ENCODE measurements at places on chromosomes 7 and 10.
A peak's percentile ranks its signal among the peaks of the same experiment; 100 is the strongest.

- no peaks in the 10 kb centered on the region for H3K27me3 ChIP-seq
- no peak overlapping the region for H3K27ac ChIP-seq
- H3K4me3 ChIP-seq: no peak overlapping the region
- peaks cover 10% of the 10 kb centered on the region for H3K36me3 ChIP-seq
Measured at GRCh38 chr7:138581065-138581464, 120.1 kb downstream of the SVOPL start.

DNA sequence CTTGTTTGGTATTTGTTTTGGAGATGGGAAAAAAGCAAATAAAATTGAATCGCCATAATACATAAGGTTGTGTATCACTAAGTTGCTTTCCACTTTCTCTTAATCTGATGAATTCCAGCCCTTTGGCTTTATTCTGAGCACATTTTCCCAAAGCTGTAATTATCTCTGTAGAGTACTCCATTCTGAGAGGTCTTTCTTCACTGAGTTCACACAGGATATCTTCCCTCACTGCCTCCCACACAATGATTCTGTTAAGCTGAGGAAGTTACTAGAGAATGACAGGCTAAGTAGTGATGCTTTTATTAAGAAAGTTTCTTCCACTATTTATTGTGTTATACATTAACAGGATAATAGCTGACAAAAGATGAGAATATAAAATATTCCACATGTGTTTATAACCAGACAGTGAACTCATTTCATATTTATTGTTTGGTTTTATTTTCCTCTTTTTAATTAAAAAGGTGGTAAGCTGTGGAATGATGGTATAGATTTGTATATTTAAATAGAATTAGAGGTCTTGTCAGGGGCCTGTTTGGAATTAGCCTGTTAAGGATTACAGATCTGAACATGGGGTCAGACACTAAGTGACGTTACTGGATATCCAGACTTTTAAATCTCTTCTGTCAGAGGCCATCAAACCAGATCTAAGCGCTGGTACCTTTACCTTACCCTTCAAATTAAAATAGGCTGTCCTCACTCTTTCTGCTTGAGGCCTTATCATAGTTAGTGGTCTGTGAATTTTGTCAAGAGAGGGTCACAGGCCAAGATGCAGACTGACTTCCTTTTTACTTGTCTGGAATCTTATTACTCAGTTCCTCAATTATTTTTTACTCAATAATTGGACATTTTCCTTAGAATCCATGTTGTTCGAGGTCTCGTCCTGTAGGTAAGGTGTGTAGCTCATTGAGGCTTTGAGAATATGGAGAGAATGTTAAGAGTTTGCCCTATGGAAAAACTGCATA lies 8.4 kb downstream of the PLXDC2 start:
- no peaks in the 10 kb centered on the region for H3K27me3 ChIP-seq
- no peak for DNase-seq
- H3K36me3 ChIP-seq: no peaks in the 10 kb centered on the region
- no peaks in the 10 kb centered on the region for H3K4me1 ChIP-seq
- no peak overlapping the region for H3K4me3 ChIP-seq

DNA sequence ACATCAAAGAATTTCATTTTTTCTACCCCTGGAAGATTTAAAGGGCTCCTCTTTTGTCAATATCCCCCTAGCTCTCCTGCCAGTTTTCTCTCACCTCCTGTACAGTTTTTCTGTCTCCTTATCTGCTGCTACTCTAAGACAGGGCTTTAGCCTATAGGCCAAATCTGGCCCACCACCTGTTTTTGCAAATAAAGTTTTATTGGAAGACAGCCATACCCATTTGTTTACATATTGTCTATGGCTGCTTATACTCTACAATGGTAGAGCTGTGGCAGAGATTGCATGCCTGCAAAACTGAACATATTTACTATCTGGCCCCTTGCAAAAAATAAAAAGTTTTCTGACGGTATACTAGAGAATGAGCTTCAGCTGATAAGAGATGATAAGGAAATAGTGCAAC lies 37.4 kb upstream of the GARS1 start:
- H3K4me1 ChIP-seq: no peaks in the 10 kb centered on the region
- no peaks in the 10 kb centered on the region for H3K27me3 ChIP-seq
- H3K27ac ChIP-seq: no peak overlapping the region
- no peak for DNase-seq
- no peak overlapping the region for H3K4me3 ChIP-seq
- no peaks in the 10 kb centered on the region for H3K36me3 ChIP-seq

DNA sequence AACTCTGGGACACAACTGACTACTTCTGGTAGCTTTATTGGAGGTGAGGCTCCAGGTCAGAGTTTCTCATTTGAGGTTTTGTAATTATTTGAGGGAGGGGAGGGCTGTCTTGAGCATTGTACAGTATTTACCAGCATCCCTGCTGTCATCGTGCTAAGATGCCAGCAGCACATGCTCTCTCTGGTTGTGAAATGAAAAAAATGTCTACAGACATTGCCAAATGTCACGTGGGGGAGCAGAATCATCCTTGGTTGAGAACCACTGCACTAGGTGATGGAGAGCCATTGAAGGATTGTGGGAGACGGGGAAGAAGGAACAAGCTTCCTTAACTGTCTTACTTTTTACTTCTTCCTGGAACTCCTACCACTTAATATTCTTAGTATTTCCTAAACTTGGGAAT lies 5.0 kb downstream of the SEPTIN7 start:
- no peaks in the 10 kb centered on the region for H3K36me3 ChIP-seq
- no peak overlapping the region for H3K4me3 ChIP-seq
- peaks cover 13% of the 10 kb centered on the region for H3K4me1 ChIP-seq
- no peak for DNase-seq

DNA sequence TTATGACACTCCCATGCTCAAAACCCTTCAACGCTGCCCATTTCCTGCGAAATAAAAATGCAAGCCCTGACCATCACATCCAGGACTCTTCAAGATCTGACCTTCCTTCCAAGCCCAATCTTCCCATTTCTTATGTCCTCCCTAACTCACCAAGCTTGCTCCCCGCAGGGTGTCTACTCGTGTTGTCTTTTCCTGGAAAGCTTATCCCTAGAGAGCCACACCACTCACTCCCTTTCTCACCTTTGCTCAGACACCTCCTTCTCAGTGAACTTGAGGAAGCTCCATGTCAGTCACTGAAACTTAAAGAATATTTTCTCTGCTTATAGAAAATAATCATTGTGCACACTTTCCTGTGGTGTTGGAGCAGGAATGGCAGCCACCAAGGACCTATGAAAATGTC lies 54.4 kb upstream of the CACNB2 start:
- no peaks in the 10 kb centered on the region for H3K36me3 ChIP-seq
- H3K27me3 ChIP-seq: peaks cover 24% of the 10 kb centered on the region
- no peaks in the 10 kb centered on the region for H3K4me1 ChIP-seq
- no peak overlapping the region for H3K4me3 ChIP-seq
- H3K27ac ChIP-seq: no peak overlapping the region
- no peak for DNase-seq

- H3K27ac ChIP-seq: no peak overlapping the region
- H3K4me3 ChIP-seq: no peak overlapping the region
- no peaks in the 10 kb centered on the region for H3K27me3 ChIP-seq
- no peak for DNase-seq
- H3K4me1 ChIP-seq: peaks cover 14% of the 10 kb centered on the region
- peaks cover 51% of the 10 kb centered on the region for H3K36me3 ChIP-seq
Measured at GRCh38 chr10:48475943-48476278, 129.0 kb downstream of the ARHGAP22 start.

DNA sequence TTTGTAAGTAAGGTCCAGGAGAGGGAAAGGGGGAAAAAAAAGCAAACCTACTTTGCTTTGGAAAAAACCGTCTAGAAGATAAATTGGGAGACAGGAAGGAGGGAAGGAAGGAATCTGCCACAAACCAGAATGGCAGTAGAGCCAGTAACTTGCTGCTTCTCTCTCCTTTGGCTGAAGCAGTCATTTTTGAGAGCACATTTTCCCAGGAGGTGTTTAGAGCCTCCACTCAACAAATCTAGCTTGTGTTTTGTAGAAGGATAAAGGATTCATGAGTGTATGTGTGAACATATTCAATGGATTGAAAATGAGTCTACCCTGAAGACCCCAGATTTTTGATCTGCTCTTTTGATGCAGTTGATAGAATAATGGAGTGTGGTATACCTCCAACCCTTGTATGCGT lies 2.6 kb downstream of the NRG3 start:
- H3K4me3 ChIP-seq: no peak overlapping the region
- H3K27ac ChIP-seq: no peak overlapping the region
- peaks cover 23% of the 10 kb centered on the region for H3K27me3 ChIP-seq
- H3K4me1 ChIP-seq: no peaks in the 10 kb centered on the region
- no peaks in the 10 kb centered on the region for H3K36me3 ChIP-seq

GRCh38 chr10:100881556-100882213 lies 31.1 kb upstream of the SLF2 start:
- peak overlapping the region; percentile 35 for H3K4me3 ChIP-seq
- peaks cover 4% of the 10 kb centered on the region for H3K27me3 ChIP-seq
- no peaks in the 10 kb centered on the region for H3K36me3 ChIP-seq
- H3K27ac ChIP-seq: peak overlapping the region; percentile 71

DNA sequence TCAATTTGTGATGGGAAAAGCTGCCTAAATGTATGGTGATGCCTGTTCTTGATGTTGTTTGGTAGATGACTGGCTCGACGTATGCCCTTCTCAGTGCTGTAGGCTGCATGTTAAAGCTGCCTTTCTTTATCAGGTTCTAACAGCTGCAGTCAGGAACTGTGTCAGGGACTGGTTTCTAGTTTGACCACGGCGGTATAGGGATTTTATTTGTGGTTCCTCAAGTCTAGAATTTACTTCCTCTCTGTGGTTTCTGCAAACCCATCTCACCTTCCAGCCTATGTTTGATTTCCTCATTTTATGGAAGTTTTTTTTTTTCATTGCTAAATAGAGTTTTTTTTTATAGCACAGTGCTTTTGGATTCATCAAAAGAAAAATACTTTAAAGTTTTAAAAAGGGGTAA lies 26.5 kb downstream of the LMTK2 start:
- no peaks in the 10 kb centered on the region for H3K27me3 ChIP-seq
- DNase-seq: no peak
- H3K27ac ChIP-seq: no peak overlapping the region
- H3K4me1 ChIP-seq: peaks cover 18% of the 10 kb centered on the region

- H3K4me3 ChIP-seq: no peak overlapping the region
- DNase-seq: no peak
- H3K27me3 ChIP-seq: no peaks in the 10 kb centered on the region
- H3K4me1 ChIP-seq: no peaks in the 10 kb centered on the region
Measured at GRCh38 chr7:91455411-91455810, 191.2 kb downstream of the FZD1 start.

GRCh38 chr10:26977635-26978034 lies 116.9 kb upstream of the ABI1 start:
- H3K4me3 ChIP-seq: no peak overlapping the region
- no peaks in the 10 kb centered on the region for H3K4me1 ChIP-seq
- no peaks in the 10 kb centered on the region for H3K36me3 ChIP-seq
- H3K27me3 ChIP-seq: no peaks in the 10 kb centered on the region
- no peak for DNase-seq

- DNase-seq: no peak
- H3K36me3 ChIP-seq: no peaks in the 10 kb centered on the region
- no peaks in the 10 kb centered on the region for H3K4me1 ChIP-seq
- no peak overlapping the region for H3K4me3 ChIP-seq
- H3K27me3 ChIP-seq: no peaks in the 10 kb centered on the region
- H3K27ac ChIP-seq: no peak overlapping the region
Measured at GRCh38 chr7:36726806-36727503, 2.7 kb upstream of the AOAH start.

DNA sequence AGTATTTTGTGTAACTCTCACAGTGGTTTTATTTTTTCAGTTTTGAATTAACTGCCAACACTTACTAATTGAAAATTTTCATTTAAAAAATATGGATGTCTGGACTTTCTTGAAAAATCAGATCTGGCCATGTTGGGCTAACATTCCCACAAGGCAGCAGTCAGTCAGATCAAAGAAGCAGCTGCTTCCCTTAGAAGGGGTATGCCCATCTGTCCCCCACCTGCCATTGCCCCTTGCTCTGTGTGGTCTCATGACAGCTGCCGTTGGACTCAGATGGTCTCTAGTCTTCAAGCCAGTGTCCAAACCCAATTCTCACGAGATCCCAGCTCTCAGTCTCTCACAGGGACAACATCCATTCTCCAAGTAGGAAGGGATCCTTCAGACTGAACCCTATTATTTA lies 212.1 kb upstream of the GHITM start:
- no peaks in the 10 kb centered on the region for H3K4me1 ChIP-seq
- no peaks in the 10 kb centered on the region for H3K36me3 ChIP-seq
- no peak overlapping the region for H3K4me3 ChIP-seq
- no peak overlapping the region for H3K27ac ChIP-seq

DNA sequence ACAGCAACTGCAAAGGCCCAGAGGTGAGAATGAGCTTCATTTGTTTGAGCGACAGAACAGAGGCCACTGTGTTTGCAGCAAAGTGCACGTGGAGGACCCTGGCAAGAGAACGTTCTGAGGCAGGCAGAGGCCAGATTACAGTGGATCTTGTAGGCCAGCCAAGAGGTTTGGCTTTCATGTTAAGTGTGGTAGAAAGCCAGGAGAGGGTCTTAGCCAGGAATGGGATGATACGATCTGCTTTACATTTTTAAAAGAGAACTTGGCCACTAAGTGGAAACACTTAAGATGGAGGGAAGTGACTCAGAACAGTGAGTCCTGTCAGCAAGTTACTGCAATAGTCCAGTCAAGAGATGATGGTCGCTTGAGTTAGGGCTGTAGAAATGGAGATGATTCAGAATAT lies 4.6 kb downstream of the CCDC136 start:
- no peaks in the 10 kb centered on the region for H3K36me3 ChIP-seq
- H3K27me3 ChIP-seq: no peaks in the 10 kb centered on the region
- H3K4me1 ChIP-seq: peaks cover 4% of the 10 kb centered on the region
- peak overlapping the region; percentile 45 for H3K27ac ChIP-seq

DNA sequence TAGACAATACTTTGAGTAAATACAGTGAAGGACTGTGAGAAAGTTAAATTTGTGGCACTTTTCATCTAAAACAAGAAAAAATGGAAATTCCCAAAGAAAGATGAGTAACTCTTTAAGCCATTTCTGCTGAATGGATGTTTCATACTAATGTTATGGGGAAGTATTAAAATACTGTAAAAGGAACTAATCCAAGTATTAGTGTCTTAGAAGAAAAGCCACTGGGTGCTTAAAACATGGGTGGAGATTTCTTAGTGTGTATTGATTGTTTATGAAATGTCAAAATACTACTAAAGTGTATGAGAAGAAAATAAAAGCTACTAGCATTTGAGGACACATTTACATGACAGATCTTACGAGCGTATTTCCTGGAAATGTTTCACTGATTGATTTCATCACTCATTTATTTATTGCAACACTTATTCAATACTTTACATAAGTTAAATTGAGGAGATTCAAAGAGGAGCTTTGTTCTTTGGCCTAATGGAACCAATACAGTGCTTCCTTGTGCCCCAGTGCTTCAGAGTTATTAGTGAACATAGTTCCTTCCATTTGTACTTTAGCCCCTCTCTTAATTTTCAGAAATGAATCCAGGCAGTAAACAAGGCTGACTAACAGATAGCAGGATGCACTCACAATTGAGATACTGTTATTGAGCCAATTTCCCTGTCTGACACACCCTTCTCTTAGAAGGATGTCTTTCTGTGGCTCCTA lies 155.5 kb upstream of the AHR start:
- H3K4me1 ChIP-seq: peaks cover 24% of the 10 kb centered on the region
- H3K36me3 ChIP-seq: no peaks in the 10 kb centered on the region
- DNase-seq: peak; percentile 68
- H3K27me3 ChIP-seq: no peaks in the 10 kb centered on the region
